ENCODE measurements at places on chromosomes 2 and 18.

GRCh38 chr18:44741085-44741484, 60.4 kb downstream of the SETBP1 start:
- no peak for DNase-seq

- no peak for DNase-seq
Observed at GRCh38 chr2:121191191-121192170, 93.5 kb downstream of the TFCP2L1 start.

DNA sequence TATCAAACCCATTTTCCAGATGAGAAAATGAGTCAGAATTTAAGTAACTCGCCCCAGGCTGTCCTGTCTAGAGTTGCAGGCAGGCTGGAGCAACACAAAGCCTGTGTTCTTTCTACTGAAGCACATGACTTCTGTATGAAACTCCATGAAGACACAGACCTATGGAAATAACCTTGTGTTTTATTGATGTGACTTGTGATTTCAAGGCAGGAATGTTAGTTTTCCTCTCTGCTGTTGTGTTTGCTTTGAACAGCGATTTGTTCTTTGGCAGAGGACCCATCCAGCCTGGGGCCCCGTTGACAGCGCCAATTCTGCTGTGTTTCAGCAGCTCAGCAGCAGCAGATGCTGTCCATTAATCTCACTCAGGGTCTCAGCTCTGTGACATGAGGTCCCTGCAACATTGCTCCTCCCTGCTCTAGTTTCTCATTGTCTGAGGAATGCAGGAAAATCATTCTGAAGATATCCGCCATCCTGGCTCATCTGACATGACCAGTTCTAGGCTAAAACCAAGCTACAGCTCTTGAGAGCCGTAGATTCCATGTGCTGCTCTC, 344.3 kb upstream of the RAB12 start:
- no peak for DNase-seq

GRCh38 chr2:166593403-166593802, 99.4 kb upstream of the SCN7A start:
- no peak for DNase-seq

GRCh38 chr2:13768274-13768673, 864.2 kb upstream of the LRATD1 start:
- no peak for DNase-seq

DNA sequence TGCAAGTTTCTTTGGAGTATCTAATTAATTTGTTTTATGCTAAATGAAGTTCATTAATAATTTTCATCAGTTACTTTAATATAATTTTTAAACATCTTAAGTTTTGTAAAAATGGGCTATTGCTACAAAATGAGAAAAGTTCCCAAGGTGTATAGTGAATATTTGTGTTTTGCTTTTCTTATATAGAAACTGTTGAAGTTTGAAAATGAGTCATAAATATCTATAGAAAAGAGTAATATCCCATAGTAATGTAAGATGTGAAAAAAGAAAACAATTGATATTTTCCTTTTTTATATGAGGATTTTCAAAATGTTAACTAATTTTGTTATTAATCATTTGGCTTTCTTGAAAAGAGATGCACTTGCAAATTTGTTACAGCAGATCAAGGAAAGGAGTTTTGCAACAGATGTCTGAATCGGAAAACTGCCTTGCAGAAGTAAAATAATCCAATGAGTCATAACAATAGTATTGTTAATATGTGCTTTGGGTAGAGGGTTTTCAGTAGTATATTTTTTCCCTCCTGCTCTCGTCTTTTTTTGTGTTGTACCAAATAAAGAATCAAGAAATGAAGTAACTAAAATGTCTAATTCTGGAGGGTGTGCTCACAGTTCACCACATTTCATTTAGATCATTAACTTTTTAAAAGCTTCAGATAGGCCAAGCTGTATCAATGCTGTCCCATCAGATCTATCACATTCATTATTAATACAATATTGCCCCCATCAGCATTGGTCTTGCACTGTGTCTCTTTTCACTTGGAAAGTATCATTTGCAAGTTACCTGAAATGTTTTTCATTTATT, 15.5 kb downstream of the DUSP19 start:
- peak; percentile 34 for DNase-seq

GRCh38 chr2:44692821-44693220, 248.7 kb upstream of the SIX3 start:
- no peak for DNase-seq

DNA sequence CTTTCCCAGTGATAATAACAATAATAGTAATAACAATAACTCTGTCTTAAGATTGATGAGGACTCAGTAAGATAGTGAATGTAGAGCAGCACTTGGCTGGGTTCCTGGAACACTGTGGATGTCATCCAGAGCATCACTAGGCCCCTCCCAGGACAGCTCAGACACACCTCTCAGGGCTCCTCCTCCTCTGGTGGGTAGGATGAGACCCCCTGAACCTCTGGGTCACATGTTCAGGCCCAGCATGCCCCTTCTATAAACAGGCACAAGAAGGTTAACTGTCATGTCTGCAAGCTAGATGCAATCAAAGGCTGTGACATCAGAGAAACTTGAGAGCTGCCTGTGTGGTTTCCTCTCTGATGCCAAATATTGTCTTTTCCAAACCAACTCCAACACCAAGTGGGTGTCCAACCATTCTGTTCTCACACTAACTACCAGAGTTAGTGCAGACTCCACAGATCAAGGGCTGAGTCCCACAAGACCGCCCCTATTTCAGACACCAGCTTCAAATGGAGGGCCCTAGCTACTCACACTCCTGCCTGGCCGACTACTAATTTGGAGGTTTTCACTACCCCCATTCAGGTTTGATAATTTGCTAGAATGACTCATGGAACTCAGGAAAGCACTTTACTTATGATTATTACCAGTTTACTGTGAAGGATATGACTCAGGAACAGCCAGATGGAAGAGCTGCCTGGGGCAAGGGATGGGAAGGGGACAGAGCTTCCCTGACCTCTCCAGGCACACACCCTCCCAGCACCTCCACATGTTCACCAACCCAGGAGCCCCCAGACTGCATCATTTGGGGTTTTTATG, 46.4 kb upstream of the BZW1 start:
- DNase-seq: no peak

DNA sequence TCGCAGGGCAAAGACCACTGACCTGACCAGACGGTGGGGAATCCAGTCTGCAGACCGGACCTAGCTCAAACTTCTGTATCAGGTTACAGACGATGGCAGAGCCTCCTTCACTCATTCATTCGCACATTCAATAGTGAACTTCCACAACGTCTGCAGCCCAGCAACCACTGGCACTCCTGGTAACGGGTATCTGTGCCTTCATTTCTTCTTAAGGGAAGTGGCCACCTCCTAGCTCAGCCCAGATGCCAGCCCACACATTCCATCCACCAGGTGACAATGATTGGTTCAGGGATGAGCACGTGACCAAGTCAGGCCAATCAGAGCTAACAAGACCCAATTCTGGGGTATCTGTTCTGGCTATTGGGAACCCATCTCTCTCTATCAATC, 15.9 kb upstream of the ARMC9 start:
- no peak for DNase-seq

GRCh38 chr2:162919111-162919510, 80.5 kb upstream of the KCNH7 start:
- no peak for DNase-seq

GRCh38 chr18:78875016-78875777, 104.4 kb upstream of the SALL3 start:
- DNase-seq: no peak

DNA sequence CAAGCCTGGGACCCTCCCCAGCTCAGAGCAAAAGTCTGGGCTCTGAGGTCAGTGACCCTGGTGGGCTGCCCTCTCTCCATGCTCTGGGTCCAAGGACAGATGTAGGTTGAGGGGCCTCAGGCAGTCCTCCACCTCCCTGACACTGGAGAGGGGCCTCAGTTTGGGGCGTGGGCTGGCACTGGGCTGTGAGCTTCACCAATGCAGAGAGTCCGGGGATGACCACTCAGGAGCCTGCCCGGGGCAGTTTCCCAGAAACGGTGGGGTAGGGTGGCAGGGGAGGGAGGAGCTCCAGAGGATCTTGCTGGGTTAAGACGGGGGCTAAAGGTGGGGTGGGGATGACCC, 40.5 kb upstream of the SMAD7 start:
- DNase-seq: no peak

DNA sequence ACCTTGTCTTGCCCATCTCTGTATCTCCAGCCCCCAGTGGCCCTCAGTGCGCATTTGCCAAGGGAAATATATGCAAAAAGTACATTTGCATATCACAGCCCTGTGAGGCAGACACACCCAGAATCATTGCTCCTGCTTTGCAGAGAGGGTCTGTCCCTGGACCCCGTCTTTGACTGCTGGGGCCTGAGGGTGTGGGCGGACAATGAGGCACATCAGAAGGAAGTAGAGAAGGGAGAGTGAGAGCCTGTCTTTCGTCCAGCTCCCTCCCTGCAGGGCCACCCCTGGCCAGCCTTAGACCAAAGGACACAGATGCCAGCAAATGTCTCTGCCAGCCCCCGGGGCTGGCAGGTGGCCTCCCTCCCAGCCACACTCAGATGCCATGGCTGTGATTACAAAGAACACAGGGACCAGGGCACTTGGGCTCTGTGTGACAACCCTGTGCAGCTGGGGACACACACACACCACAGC, 516.2 kb upstream of the MYT1L start:
- no peak for DNase-seq

DNA sequence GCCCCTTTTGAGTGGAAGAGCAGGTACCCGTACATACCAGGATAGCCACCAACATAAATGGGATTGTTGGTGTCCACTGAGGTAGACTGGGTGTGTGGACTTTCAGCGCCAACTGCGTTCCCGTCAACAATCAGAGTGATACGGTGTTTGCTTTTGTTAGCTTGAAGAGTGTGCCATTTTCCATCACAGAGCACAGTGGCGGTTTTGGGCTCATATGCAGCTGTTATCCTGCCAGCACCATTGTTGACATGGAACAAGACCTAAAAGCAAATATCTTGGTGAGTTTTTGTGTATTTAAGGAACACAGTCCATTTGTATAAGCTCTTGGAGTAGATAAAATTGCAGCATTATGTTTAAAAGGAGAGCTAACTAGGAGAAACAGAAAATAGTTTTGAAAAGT, 174.5 kb downstream of the LAMA1 start:
- DNase-seq: no peak

DNA sequence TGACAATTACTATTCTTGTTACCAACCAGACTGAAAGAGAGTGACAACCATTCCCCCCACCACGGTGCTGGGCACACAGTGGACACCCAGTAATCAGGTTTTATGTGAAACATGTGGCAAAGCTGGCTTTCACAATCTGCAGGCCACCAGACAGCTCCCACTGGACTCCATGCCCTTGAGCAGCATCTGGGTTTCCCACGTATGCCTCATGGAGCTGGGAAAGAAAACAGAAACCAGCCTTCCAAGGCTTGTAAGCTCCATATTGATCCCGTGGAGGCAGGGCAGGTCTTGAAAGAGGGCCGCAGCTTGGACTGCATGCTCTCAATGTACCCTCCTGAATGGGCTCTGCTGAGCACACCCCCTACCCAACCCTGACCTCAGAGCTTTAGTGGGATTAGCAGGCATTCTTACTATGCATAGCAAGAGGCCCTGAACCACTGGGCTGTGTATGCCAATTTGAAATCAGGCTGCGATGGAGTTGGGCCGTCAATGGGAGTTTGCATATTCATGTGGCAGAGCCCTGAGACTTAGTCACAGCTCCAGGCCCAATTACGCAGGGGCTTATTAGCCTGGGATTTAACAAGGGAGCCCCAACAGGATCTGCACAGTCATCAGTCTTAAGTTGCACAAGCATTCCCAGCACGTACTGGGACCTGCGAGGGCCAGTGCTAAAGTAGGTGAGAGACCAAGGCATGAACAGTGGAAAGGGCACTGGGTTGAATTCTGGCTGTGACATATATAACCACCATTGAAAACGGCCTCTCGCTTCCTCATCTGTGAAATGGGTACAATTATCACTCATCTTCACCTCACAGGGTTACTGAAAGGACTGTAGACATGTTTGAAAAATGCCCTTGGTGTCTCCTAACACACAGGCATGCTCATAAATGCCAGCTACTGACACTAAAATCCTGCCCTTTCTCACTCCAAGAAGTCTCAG, 10.5 kb downstream of the C1QL2 start:
- DNase-seq: no peak

DNA sequence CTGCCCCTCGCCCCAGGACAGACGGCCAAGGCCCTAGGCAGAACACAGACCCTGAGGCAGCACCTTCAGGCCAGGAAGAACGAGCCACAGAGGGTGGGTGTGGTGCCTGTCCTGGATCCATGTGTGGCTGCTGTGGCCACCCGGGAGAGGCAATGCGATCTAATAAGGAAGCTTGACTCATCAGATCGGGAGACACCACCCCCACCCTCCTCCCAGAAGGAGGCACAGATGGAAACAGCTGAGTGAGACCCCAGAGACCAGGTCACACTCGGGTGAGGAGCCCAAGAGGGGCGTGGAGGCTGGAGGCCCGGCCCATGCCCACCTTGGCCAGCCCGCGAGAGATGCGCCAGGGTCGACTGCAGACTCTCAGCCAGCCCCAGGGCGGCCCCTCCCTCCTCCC, 20.3 kb downstream of the KCNG2 start:
- no peak for DNase-seq

DNA sequence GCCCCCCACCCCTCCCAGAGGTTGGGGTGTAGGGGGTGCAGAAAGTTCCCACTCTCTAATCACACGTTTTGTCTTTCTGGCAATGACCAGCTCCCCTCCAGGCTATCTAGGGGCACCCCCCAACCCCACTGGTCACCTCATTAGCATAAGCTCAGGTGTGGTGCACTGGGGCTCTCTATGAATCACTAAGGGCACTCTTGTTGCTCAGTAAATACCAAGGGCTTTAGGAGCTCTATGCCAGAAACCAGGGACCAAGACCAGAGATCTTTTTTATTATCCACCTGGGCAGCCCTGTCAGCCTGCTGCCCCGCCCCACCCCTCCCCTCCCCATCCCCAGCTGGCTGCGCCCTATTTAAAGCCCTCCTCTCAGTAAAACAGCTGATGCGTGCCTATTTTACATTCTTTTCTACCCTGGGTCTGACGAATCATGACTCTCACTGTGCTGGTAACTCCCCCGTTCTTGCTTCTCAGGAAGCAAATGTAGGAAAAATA, 24.3 kb downstream of the NCK2 start:
- DNase-seq: no peak

GRCh38 chr2:127660291-127660578, 14.3 kb downstream of the GPR17 start:
- DNase-seq: no peak

GRCh38 chr2:79512442-79513401, at the start of gene CTNNA2:
Gene CTNNA2, plus strand, starts transcription at chr2:79513051.
- DNase-seq: peak; percentile 87

- DNase-seq: no peak
Observed at GRCh38 chr2:223735659-223736244, 101.6 kb downstream of the AP1S3 start.

DNA sequence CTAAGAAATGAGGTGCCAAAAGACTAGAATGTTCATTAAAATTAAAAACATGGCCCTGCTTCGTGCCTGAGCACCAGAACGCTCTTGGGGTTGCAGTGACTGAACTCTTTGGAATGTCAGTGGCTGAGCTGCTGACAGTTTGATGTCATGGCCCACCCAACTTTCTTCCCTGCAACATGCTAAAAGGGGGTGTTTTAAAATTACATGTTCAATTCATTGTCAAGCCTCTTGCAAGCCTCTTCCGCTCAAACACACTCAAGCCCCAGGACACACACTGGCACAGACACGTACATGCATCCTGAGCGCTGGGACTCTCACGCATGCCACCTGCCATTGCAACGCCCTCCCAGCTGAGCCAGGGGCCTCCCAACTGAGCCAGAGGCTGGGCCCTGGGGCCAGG, 12.6 kb downstream of the RUFY4 start:
- DNase-seq: no peak

- no peak for DNase-seq
Observed at GRCh38 chr2:26000561-26001082, 18.3 kb upstream of the KIF3C start.

- no peak for DNase-seq
Observed at GRCh38 chr2:10266133-10266620, 36.5 kb upstream of the HPCAL1 start.
